ENCODE measurements at places on chromosomes 2 and 18. TPM values are rescaled to one million over a fixed set of nuclear protein-coding genes. Genes with fewer than 3 reads are reported as not detected.

The INPP5D gene
- 53.4 TPM for total RNA-seq

The MCM6 gene
- 276 TPM for total RNA-seq

The LRP1B gene
- total RNA-seq, result not detected

The TXNDC2 gene
- total RNA-seq, result not detected

The NT5C1B gene
- total RNA-seq, result not detected

The KANSL1L gene
- 6.0 TPM for total RNA-seq

The SCN7A gene
- not detected for total RNA-seq

The DSC2 gene
- 0.05 TPM for total RNA-seq

The CFAP210 gene
- total RNA-seq, result 0.23 TPM

The DDX1 gene
- total RNA-seq, result 87.6 TPM

The RAMP1 gene
- total RNA-seq, result 0.30 TPM

The TFCP2L1 gene
- total RNA-seq, result 0.05 TPM

The HJURP gene
- total RNA-seq, result 94.6 TPM

The ASPRV1 gene
- total RNA-seq, result 0.32 TPM

The SLC14A1 gene
- 1.3 TPM for total RNA-seq

The ZFAND2B gene
- 21.5 TPM for total RNA-seq

The ACADL gene
- total RNA-seq, result not detected

The FAP gene
- not detected for total RNA-seq

The ARMC9 gene
- 2.5 TPM for total RNA-seq

The MOCOS gene
- total RNA-seq, result 0.11 TPM

The COLEC12 gene
- not detected for total RNA-seq

The PASK gene
- 62.9 TPM for total RNA-seq

The VSNL1 gene
- total RNA-seq, result not detected

The EIF2AK3 gene
- 15.9 TPM for total RNA-seq

The RGPD4 gene
- 0.14 TPM for total RNA-seq

The GAD1 gene
- total RNA-seq, result 6.9 TPM

The REG3G gene
- not detected for total RNA-seq

The DLGAP1 gene
- total RNA-seq, result 0.14 TPM

The TTR gene
- total RNA-seq, result not detected

The LINC00305 gene
- total RNA-seq, result not detected

The TSPYL6 gene
- total RNA-seq, result not detected

The DYSF gene
- total RNA-seq, result 0.02 TPM

The TDRD15 gene
- total RNA-seq, result not detected

The ZC3H6 gene
- total RNA-seq, result 15.1 TPM

The TMEM131 gene
- 32.5 TPM for total RNA-seq

The CRACDL gene
- total RNA-seq, result not detected

The ACSL3 gene
- total RNA-seq, result 46.2 TPM

The PSMA8 gene
- 2.0 TPM for total RNA-seq

The RNU2-63P gene
- total RNA-seq, result 1.7 TPM

The COA5 gene
- total RNA-seq, result 33.2 TPM

The SULT1C2 gene
- total RNA-seq, result not detected

The EMILIN1 gene
- 0.46 TPM for total RNA-seq

The UPP2 gene
- total RNA-seq, result not detected

The NCKAP5 gene
- total RNA-seq, result not detected

The CNTNAP5 gene
- total RNA-seq, result not detected

The KLHL30 gene
- total RNA-seq, result not detected

The NAT8 gene
- not detected for total RNA-seq

The PTPRN gene
- 0.30 TPM for total RNA-seq

The RAPGEF4 gene
- total RNA-seq, result 0.28 TPM

The KLF7 gene
- total RNA-seq, result 21.9 TPM
